ENCODE measurements at places on chromosomes 5 and 9.

- no peak for DNase-seq
Measured at GRCh38 chr5:14669975-14670374, 5.5 kb downstream of the OTULIN start.

DNA sequence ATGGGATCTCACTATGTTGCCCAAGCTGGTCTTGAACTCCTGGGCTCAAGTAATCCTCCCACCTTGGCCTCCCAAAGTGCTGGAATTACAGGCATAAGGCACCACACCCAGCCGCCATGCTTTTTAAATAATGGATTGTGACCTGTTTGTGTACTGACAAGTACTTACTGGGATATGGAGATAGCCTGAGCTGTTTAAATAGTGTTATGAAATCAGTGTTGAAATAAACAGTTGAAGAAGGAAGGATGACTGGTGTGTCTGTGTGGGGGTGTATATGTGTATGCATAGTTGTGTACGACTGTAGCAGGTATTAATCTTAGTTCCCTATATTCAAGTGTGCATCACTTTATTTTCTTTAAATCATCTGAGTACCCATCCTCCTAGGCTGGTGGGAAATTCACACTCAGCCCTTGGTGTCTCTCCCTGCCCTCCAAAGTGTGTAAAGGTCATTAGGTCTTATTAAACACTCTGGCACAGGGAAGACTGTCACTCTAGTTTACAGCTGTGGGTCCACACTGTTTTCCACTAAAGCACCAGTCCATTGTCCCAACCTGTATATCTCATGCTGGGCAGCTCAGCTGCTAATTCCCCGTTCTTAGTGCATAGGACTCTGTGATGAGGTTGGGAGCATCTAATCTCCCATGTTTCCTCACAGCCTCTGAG is 91.0 kb downstream of the SNX18 start:
- DNase-seq: no peak

DNA sequence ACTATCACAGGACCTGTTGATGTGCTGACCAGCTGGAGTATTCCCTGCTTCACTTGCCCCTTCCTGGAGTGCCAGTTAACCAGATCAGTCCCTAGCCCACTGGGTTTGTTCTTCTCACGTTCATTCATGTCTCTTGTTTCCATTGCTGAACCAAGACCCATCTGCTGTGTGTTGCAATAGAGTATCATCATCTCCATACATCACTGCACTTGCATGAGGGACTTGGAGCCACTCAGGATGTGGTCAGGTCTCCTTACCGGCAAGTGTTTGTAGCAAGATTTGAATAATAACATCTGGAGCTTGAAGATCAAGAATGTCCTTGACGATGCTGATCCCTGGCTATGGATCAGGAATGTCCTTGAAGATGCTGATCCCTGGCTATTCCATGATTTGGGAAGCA is 358.6 kb downstream of the IRX1 start:
- no peak for DNase-seq

GRCh38 chr5:138677782-138678181 is 75.4 kb upstream of the CTNNA1 start:
- no peak for DNase-seq

GRCh38 chr5:148394587-148395019 is 10.8 kb downstream of the FBXO38 start:
- peak; percentile 76 for DNase-seq
